Stimulated activated CD4-positive, alpha-beta T cell treated with anti-CD3 and anti-CD28 coated beads, Interleukin-12 subunit alpha, Interleukin-12 subunit beta, amount 100 ng/mL, for 24 hours (primary cell): ENCODE measurements at places on chromosomes 7 and 10.
A peak's percentile ranks its signal among the peaks of the same experiment; 100 is the strongest.

- no peak for DNase-seq
Measured at GRCh38 chr7:118502235-118502634, 277.7 kb downstream of the ANKRD7 start.

DNA sequence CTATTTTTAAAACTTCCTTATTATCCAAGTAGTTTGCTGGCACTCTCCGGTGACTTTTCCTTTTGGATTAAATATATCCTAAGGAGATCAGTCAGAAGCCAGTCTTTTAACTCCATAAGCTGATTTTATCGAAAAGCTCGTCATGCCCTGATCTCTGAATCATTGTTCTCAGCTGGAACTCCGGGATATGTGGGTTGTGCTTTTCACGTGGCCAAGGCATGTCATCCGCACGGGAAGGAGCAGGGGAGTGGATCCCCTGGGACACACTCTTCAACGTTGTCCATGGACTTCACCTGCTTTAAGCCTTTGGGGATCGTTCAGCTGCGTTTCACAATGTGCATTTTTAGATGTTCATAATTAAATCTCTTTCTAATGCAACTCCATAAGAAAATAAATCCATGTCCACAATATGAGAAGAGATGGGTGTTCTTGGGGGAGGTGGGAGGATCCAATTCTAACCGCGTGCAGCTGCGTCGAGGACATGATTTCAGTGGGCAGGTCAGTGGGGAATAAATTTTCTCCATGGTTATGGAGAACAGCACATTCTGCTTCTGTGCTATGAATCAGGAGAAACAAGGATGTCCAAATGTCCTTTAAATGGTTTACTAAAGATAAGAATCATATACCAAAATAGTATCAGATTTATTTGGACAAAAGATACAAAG lies 229.5 kb upstream of the ADARB2 start:
- DNase-seq: no peak

DNA sequence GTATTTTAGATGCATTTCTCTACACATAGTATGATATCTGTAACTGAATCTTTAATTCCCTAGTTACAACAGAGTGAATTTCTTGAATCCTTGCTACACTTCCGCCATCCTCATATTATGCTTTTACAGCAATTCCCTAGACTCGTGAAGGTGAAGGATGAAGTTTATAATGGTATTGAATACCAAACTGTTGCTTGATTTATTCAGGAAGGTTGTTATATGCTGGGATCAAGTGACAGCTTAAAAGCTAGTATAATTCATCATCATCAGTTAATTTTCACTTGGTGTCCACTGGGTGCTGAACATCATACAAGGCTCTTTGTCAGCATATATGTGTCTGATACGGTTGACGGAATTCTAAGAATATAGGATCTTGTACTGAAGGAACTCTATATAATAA lies 47.2 kb downstream of the MDFIC start:
- DNase-seq: no peak

- no peak for DNase-seq
Measured at GRCh38 chr7:101754424-101755159, 62.8 kb upstream of the CUX1 start.

DNA sequence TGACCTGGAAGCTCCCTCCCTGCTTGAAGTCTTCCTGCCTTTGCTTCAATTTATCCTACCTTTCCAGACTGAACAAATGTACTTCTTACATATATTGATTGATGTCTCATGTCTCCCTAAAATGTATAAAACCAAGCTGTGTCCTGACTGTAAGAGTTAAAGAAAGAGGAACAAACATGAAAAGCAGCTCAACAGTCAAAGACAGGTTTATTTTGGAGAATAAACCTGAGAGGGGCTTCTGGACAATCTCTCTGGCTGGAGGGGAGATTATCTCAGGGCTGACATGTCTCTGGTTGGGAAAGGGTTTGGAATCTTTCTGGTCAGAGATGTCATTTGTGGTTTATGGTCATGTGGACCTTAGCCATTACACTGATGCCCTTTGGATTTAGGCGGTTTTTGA lies 41.0 kb downstream of the OR13A1 start:
- DNase-seq: no peak

DNA sequence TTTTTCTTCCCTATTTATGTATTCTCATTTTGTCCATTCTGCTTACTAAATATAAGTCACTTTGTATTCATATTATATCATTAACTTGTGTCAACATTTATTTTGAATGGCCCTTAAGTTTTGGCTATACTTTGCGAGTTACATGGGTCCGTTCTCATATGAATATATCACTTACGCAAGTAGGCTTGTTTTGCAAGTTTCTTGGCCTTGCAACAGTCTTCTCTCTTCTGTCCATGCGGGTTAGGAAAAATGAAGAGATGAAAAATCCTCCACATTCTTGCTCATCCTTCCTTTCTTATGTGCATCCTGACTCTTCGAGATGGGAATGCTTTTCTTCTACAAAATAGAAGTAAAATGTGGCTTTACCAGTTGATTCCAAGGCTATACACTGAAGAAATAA lies 82.8 kb downstream of the GPR158 start:
- no peak for DNase-seq

DNA sequence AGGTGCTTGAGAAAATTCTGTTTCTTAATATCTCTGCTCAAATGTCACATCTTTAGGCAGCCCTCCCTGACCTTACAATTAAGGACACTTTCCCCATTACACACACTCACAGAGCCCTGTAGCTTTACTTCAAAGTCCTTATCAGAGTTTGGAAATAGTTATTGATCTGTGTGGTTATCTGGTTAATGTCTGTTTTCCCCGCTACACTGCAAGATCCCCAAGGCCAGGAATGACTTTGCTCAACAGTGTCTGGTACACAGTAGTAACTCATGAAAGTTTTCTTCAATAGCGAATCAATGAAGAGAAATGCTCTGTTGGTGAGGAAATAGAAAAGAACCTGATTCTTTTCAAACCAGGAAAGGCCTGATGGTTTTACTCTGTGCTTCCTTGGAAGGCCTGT lies 554.4 kb downstream of the REEP3 start:
- DNase-seq: no peak

GRCh38 chr7:105426606-105427146 lies 38.0 kb upstream of the SRPK2 start:
- DNase-seq: no peak

GRCh38 chr10:71878327-71879034 lies 27.4 kb upstream of the PSAP start:
- no peak for DNase-seq

GRCh38 chr7:46589286-46589685 lies 668.2 kb upstream of the IGFBP3 start:
- DNase-seq: no peak

DNA sequence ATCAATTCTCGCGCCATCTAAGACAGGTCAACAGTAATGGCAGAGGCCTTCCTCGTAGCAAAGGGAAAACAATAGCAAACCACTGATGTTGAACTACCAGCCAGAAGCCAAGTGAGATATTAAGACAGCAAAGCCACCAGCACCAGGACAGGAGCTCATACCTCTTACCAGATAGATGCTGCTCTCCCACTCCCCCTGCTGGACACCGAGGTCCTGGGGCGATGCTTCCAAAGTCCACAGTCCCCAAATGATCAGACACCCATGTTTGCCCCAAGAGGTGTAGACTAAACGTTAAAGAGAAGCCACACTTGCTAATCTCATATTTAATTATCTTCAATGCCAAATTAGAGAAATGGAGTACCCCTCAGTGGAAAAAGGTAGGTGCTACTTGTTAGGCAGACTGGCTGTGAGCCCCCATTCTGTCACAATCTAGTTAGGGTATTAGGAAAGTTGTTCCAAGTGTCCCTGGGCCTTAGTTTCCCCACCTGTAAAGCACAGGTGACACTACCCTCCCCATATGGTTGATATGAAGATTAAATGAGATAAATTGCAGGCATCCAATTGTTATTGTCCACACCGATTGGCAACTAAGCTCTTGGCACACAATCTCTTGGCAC lies 39.9 kb downstream of the TOMM7 start:
- peak; percentile 79 for DNase-seq

GRCh38 chr7:27579565-27579964 lies 83.1 kb downstream of the HIBADH start:
- no peak for DNase-seq

- DNase-seq: no peak
Measured at GRCh38 chr10:69855346-69856111, 53.8 kb downstream of the COL13A1 start.

DNA sequence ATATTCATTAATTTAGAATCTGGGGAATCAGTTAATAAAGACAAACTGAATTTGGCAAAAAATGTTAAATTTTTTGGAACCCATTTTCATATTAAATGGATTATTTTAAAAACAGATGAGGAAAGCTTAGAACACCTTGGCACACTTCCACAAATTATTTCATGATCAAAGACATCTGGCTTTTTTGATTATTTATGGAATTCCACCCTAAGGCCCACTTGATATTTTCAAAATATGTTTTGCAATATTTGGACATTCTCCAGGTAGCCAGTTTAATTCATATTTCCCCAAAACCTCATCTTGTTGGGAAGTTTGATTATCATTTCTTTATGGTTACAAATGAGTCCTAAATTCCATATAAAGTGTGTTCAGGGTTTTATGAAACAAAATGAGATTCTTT lies 129.9 kb downstream of the DOCK4 start:
- DNase-seq: no peak

DNA sequence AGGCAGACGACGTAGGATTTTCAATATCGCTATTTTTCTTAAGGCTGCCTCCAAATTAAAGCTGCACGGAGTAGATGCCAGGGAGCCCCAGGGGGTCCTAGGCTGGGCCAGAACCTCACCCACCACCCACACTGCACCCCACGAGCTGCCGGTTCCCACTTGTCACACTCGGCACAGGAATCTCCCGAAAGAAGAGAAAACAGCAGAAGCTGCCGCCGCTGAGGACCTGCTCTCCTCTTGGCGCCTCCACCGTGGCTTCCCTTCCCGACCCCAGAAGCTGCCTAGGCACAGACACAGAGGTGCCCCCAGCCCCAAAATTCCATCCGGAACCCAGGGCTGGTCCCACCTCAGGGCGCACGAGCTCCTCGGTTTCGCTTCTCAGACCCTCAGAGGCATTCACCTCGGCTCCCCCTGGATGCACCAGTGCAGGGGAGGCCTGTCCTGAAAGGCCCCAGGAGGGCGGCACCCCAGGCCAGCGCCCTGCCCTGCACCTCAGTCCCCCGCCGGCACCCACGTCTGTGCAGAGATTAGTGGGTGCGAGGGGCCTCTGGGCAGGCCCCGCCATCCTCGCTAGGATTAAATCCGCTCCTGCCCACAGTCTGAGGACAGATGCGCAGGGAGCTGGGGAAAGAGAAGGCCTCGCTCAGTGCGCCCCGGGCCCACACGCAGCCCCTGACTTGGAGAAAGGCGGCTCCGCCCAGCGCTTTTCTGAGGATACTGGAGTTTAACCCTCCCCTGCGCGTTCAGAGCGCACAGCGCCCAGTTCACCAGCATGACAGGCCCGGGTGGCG lies 99.2 kb downstream of the PTPRN2 start:
- DNase-seq: no peak

DNA sequence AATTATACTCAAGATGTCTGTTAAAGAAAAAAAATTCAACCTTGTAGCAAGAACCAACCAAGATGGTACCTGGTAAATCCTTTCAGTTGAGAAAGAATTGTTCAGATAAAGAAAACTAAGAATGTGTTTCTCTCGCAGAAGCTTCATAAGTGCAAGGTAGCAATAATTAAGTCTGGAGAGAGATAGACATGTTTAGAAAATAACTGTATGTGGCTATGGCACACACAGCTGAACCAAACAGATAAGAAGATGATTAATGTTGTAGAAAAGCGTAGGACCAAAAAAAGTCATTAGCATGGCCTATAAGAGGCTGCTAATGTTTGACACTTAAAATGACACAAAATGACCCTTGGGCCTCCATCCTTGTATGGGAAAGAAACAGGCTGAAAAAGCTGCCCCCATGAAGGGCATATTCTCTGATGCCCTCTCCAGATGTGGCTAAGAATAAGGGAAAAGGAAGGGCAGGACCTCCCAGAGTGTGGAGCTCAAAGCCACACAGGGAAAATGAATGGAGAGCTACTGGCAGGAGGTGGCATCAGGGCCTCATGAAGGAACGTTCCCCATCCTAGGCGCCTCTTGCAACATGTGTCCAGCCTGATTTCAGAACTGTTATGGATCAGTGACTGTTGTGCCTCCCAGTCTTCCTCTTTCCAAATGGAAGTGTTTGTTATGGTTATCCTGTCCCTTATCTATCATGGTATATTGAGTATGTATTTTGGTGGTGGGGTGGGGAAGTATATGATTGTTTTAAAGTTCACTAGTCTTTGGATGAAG lies 30.7 kb downstream of the TLL2 start:
- no peak for DNase-seq

DNA sequence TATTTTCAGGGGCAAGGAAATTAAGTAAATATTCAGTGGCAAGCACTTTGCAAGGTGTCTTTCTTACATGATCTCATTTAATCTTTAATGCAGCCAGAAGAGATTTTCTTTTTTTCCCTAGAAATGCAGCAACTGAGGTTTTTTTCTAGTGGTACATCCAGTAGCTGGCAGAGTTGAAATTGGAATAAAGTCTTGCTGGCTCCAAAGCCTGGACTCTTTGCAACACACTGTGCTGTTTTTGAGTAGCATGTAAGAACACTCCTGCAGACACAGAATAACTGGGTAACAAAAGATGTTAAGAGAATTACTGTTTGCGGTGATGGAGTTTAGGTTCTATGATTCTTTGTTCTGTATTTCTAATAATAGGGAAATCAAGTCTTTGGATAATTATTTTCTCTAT lies 123.6 kb downstream of the PON1 start:
- DNase-seq: no peak
